ENCODE measurements at places on chromosomes 6 and 20.

GRCh38 chr20:41140226-41141133, 3.1 kb downstream of the PLCG1 start:
- no peak for DNase-seq

DNA sequence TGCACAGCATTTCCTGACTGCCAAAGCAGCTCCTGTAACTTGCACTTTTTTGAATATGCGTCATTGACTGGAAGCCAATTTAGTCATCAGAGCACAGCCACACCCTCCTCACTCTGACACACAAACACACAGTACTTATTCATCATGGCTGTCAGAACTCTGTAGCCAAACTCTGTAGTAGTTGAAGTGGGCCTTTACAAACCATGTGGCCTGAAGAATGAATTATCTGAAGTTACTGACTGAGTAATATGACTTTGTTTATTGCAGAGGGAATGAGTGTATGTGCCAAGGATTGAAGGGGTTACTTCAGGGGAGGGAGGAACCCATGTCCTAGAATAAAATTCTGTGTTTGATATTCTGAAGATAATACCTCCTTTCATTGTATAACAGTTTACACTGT, 102.7 kb downstream of the FIG4 start:
- no peak for DNase-seq

- no peak for DNase-seq
These were observed 100.3 kb upstream of the MTHFD1L start for GRCh38 chr6:150765067-150765764.

GRCh38 chr6:149761438-149761837, 11.9 kb downstream of the PCMT1 start:
- DNase-seq = no peak

- no peak for DNase-seq
These were observed 44.3 kb upstream of the BCLAF1 start for GRCh38 chr6:136333824-136334464.

- DNase-seq = no peak
These were observed 22.2 kb upstream of the ADGRG6 start for GRCh38 chr6:142279350-142280180.

- DNase-seq = no peak
These were observed 166.4 kb downstream of the ADAT2 start for GRCh38 chr6:143283887-143284645.

DNA sequence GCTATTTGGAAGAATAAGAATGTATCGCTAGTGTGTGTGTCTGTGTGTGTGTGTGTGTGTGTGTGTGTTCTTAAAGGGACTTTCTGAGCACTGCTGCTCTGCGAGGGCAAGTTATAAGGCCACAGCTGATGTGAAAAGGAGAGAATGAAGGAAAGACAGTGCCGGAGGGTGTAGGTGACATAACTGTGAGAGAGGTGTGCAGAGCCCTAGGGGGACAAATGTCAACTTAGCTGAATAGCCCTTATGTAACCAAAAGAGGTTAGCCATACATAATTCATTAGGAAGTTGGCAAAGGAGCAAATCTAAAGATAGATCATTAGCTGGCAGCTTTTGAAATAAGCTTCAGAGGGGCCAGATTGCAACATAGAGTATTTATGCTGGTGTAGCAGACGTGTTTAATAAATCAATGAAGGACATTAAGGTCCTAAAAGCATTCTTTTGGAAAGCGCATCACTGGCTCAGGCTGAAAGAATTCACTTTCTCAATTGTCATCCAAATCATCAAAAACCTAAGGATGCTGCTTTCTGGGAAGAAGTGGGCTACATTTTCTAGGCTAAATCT, 81.0 kb downstream of the NDUFAF5 start:
- no peak for DNase-seq

DNA sequence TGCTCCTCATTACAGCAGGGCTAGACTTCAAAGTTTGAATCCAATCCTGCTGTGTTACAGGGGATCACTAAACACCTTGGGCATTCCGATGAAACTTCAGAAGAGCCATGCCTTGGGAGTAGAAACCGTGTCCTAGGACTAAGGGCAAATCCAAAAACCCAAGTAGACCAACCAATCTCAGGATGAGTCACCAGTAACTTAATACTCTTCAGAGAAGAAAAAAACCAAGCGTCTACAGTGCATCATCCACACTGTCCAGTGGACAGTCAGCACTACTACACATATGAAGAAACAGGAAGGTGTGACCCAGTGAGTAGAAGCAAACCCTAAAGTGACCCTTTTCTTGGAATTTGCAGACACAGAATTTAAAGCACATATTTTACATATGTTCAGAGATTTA, 39.5 kb upstream of the VAPB start:
- no peak for DNase-seq

DNA sequence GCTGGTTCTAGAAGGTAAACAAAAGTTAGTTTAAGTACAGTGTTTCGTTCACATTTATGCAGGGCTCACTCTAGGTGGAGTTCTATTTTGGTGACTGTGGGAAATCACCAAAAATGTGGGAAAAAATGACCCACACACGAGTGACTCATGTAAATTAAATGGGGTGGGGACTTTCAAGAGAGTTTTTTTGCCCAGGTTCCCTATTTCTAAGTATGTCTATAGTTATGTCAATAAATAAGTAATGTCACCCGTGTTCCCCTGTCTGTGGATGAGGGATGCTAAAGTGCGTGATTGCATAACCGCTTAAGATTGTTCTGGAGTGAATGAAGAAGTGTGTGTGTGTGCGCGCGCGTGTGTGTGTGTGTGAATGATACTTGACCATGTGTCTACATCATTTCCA, 69.1 kb downstream of the MYB start:
- DNase-seq = no peak

- DNase-seq = no peak
These were observed 22.2 kb upstream of the CCN5 start for GRCh38 chr20:44692932-44693480.

DNA sequence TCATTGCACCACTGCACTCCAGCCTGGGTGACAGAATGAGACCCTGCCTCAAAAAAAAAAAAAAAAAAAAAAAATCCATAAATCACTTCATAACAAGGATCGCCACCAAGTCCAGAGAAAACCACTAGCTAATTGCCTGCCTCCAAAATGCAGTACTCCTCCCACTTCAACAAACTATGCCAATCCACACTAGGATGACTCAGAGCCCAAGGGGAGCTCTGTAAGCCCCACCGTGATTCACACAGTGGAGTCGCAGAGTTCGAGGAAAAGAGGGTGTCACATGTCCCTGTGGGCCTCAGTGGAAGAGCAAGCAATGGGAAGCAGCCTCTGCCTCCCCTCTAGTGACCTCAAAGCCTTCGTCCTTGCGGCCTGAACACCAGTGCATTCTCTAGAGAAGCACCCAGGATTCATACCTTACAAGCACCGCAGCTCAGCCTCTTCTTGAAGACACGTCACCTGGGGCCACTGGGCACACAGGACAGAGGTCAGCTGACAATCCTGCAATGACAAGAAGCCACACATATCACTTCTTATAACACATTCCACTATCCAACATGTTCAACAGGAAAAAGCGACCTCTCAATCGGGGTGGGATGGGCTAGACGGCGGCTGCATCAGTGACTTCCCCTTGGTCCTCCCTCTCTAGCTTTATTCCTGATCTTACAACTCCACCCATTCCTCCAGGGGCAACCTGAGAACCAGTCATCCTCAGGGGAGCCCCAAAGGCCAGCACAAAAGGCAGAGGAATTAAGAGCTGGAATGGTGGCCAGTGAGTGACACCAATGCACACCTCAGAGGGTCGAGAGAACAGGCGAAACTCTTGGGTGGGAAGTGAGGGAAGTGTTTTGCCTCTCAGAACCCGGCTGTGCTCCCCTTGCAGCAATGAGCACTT, 8.9 kb downstream of the SNHG17 start:
- DNase-seq = no peak

DNA sequence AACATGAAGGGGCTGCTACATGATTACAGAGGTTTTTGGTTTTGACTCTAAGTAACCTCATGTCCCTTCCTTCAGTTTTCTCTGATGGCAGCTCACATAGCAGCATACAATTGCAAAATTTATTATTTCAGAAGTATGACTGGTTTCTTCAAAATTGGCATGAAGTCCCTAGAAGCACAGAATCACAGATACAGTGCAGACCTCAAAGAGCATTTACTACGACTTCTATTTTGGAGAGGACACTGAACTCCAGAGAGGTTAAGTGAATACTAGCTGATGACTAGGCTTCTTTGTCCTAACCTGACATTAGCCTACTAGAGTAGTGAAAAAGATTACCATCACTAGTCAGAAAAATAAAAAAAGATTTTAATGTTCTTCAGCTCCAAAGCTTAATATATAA, 664.3 kb downstream of the RFPL4B start:
- no peak for DNase-seq

- no peak for DNase-seq
These were observed 260.0 kb upstream of the CDYL start for GRCh38 chr6:4516206-4516605.

Measured in stimulated activated effector memory CD8-positive, alpha-beta T cell treated with anti-CD3 and anti-CD28 coated beads, Interleukin-12 subunit alpha, Interleukin-12 subunit beta, amount 100 ng/mL, for 72 hours (primary cell).